ENCODE measurements at places on chromosomes 11 and 22.

- no peak for DNase-seq
Measured at GRCh38 chr11:123562829-123563228, 91.6 kb downstream of the SCN3B start.

DNA sequence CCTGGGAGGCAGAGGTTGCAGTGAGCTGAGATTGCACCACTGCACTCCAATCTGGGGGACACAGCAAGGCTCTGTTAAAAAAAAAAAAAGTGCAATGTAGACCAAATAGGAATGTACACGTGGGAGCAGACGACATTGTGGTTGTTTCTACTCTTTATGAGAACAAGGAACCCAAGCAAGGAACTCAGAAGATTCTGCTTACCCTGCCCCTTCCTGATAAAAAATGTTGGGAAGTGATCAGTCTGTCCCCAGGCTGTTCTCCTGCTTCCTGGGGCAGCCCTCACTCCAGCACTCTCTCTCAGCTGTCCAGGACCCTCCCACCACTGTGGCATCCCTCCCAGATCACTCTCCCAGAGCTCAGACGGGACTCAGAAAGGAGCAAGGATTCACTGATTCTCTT lies 31.8 kb downstream of the SLCO2B1 start:
- no peak for DNase-seq

DNA sequence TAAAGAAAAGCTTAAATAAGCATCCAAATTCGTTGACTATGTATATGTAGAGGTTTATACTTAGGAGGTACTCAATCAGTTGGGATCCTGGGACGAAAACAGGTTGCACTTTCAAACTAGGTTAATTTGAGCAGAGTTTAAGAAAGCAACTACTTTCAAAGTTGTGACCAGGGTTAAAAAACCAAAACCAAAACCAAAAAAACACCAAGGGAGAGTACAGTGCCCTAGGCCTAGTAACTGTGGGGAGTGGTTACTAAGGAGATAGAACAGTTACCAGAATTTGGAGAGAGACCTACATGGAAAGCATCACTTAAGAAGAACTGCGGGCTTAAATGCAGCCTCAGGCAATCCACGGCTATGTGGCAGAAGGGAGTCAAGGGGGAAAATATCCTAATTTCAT lies 148.3 kb downstream of the JRKL start:
- DNase-seq, result no peak

DNA sequence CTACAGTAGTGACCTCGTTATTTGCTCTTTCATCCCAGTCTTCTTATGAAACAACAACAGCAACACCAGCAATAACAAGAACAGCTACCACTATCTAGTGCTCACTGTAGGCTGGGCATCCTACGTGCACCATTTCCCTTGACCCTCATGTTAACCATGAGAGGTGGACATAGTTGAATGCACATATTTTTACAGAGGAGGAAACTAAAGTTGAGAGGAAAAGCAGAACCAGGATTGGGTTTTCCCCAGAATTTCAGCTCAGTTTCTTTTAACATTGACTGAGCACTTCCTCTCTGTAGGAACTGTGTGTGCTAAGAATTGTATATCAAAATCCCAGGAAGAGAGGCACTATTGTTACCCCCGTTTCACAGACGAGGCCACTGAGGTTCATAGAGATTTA lies 39.4 kb upstream of the TSPAN18 start:
- no peak for DNase-seq

- no peak for DNase-seq
Measured at GRCh38 chr11:8271106-8271886, 7.6 kb upstream of the LMO1 start.

GRCh38 chr22:48629631-48630432 lies 1197.8 kb downstream of the BRD1 start:
- no peak for DNase-seq

GRCh38 chr11:12963051-12963450 lies 46.1 kb upstream of the RASSF10 start:
- peak; percentile 23 for DNase-seq

- no peak for DNase-seq
Measured at GRCh38 chr11:58057481-58057880, 26.7 kb downstream of the OR6Q1 start.

- DNase-seq, result no peak
Measured at GRCh38 chr11:1295591-1295990, 13.8 kb downstream of the TOLLIP start.

DNA sequence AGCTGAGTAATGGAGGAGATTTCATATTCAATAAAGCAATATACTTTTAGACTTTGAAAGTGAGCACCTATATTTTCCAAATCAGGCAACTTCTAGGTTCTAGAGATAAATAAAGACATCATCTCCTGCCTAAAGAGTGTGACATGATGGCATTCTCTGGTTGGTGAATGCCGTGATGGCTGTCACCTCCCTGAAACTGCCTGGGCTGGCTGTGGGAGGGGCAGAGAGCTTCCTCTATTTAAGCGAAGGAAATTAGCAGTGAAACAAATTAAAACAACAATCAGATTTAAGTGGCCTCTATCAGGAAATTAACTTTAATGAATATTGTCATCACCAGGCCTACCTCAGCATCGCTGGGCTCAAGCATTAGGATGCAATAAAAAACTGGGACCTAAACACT lies 113.9 kb downstream of the ARL14EP start:
- DNase-seq, result no peak

DNA sequence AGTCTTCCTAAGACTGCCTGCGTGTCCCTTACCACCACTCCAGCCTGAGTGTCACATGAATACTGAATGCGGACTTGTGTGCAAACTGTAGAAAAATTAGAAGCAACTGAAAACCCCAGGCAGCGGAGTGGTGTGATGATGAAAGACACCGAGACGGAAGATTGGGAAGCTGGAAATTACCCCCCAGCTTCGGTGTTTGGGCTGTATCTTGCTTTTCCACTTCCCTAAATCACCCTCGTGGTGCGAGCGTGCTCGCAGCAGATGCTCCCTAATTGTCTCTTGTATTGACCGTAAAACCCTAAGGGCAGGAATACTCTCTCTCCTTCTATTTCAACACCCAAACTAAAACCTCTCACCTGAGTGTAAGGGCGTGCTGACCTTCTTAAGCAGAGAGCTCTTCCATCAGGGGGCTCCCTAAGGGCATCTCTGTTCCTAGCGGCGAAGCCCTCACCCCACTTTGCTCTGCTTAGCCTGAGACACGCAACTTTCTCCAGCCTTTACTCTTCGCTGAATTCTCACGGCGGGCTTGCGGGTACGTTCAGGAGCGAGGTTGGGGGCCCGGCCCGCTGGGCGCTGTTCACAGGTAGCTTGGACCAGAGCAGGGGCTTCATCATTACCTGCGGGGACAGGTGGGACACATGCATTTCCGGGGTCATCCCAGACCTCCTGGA lies 62.4 kb downstream of the CRYBB2 start:
- DNase-seq, result no peak

GRCh38 chr22:35882211-35883030 lies 146.2 kb downstream of the RBFOX2 start:
- no peak for DNase-seq

- DNase-seq, result no peak
Measured at GRCh38 chr22:27510024-27510423, 291.5 kb downstream of the MN1 start.

DNA sequence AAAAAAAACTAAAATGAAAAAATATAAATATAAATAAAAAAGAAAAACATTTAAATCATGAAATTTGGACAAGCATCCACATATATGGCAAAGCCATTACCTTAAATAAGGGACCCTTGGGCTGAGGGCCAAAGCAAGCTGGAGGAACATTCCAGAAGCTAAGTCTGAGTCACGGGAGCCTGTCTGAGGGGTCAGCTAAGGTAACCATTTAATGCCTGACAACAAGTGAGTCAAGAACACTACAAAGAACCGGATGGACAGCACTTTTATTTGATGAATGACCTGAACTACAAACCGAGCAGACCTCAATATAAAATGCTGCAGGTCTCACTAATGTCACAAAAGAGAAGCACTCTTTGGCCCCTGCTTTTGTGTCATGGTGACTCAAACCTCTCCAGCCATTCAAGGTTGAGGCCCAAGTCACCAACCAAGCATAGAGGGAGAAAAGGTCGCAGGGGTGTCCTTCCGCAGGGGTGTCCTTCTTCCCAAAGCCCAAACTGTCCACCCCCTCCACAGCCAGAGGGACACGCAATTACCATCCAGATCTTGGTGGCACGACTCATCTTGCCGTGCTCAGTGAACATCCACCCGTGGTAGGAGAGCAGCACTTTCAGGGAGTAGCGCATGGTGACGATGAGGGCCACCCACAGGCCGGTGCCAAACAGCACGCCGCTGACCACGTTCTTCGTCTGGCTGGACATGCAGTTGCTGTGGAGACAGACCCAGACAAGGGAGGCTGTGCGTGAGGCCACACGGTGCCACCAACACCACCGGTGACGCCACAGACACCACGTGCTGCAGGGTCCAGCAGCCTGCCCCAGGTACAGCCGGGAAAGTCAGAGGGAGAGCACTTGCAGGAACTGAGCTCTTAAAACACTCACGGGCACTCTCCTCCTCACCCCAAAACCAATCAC lies 34.5 kb downstream of the CPT1A start:
- DNase-seq, result no peak

GRCh38 chr11:2325719-2326118 lies 23.9 kb downstream of the TSPAN32 start:
- DNase-seq, result no peak

DNA sequence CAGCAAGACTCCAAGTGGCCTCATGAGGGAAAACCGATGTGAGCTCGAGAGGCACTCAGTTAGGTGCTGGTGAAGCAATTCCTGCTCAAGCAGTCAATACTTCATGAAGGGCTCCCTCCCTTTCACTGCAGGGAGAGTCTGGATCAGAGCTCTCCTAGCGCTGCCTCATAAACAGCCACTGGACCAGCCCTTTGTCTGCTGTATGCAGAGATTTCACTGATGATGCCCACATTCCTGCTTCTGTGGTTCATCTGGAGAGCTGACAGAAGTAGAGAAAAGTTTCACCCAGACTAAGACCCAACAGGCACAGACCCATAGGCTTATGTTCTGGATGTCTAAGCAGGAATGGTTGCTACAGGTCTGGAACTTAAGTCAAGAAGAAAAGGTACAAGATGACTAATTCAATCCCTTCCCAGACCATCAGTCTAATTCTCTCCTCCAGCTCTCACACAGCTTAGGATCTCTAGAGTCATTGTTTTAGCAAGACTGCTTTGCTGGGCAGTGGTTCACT lies 4.0 kb downstream of the UCP2 start:
- no peak for DNase-seq

DNA sequence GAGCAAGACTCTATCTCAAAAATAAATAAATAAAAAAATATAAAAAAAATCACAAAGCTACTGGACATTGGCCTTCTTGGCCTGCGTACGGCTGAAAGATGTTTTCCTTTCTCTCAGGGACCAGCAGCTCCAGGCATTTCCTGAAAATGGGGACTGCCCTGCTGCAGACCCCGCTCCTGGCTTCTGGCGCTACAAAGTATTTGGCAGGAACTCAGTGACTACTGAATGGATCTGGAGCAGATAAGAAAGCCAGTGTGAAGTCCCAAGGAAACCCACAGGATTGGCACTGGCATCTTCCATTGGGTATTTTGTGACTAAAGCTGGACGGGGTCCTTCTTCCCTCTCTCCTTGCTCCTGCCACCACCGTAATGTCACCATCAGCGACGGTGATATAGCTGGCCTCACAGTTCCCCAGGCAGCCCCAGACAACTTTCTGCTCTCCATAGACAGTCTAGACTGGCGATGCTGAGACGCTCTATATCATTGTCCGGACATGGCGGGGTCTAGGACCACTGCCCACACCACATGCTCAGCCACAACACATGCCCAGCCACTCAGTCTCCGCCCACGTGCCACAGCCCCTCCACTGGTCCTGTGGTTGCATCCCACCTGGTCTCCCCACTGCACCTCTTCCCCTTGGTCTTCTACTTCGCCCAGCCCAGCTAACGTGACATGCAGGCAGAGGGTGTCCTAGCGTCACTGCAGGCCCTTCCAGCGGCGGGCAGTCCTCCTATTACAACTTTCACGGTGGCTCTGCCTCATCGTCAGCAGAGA lies 22.7 kb upstream of the YPEL1 start:
- DNase-seq, result no peak

DNA sequence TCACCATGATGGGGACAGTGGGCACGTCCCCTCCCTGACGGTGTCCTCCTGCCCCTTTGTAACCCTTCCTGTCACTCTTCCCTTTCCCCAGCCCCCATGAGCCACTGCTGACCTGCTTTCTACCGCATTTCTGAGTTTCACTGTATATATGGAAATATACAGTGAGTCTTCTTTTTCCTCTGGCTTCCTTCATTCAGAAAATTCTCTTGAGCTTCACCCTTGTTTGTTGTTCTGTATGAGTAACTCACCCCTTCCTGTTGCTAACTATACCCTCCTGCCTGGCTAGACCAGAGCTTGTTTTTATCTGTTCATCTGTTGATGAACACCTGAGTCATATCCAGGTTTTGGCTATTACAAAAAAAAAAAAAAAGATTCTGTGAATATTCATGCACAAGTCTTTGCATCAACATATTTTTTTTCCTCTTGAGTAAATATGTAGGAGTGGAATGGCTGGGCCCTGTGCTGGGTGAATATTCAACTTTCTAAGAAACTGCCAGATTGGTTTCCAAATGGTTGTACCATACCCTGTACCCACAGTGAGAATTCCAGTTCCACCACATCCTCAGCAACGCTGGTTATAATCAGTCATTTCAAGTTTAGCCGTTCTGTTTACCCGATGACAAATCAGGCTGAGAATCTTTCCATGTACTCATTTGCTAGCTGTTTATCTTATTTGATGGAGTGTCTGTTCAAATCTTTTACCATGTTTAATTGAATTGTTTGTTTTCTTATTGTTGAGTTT lies 62.0 kb downstream of the IGF2 start:
- DNase-seq, result no peak

DNA sequence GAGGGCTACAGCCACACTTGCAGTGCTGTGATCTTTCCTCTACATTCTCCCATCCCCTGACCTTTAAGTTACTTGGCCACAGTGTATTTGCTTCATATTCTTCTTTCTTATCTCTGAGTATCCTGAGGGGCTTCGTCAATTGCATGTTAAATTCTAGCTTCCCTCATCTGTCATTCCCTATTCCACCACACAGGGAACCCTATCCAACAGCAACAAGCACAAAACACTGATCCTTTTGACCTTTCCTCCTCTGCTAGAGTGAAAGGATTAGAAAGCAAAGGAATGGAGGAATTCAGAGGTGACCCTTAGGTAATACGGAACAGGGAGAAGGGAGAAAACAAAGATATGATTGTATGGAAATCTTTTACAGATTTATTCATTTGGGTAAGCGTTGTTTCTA lies 1061.7 kb upstream of the TENM4 start:
- no peak for DNase-seq

DNA sequence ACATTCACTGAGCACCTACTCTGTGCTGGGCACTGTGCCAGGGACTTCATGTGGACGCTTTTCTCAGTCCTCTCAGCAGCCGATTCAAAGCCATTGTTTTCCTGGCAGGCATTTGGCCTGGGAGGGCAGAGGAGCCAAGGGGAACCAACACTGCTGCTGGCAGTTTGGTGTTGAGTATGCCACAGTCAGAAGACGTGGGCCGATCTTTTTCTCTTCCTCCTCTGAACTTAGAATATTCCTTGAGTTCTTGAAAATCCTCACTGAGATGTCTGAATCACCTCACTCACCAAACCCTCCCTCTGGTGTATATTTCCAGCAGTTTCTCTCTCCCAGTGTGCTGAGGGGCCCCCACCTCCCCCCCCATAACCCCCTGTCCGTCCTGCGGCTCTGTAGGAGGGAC lies 114.5 kb upstream of the CRYBB3 start:
- DNase-seq, result no peak
